Esophagus squamous epithelium (tissue), 5 donors: ENCODE measurements at places on chromosomes 3 and 15.

GRCh38 chr3:114565216-114565615 is 271.4 kb downstream of the TIGIT start:
- no peak for DNase-seq

GRCh38 chr3:36488077-36488789 is 107.9 kb downstream of the STAC start:
- no peak for DNase-seq

GRCh38 chr3:117893001-117893400 is 1141.6 kb downstream of the IGSF11 start:
- no peak for DNase-seq

DNA sequence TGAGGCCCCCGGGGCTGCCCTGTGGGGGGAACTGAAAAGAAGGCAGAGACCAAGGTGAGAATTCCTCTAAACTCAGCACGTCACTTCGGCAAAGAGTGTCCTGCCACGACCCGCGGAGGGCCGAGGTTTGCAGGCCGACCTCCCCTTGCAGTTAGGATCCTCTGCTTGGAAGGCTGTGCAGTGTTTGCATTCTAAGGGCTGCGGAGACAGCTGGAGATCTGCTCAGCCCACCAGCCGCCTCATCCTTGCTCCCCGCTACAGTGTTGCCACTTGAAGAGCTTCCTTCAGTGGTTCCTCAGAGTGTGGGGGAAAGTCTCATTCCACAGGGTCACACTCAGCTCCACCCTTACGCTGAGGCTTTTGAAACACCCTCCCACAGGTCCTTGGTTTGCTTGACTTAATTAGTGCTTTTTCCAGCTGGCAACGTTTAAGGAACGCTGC is 10.8 kb downstream of the SLC51A start:
- no peak for DNase-seq

- DNase-seq = no peak
Measured at GRCh38 chr15:101327147-101327740, 32.2 kb upstream of the SNRPA1 start.

DNA sequence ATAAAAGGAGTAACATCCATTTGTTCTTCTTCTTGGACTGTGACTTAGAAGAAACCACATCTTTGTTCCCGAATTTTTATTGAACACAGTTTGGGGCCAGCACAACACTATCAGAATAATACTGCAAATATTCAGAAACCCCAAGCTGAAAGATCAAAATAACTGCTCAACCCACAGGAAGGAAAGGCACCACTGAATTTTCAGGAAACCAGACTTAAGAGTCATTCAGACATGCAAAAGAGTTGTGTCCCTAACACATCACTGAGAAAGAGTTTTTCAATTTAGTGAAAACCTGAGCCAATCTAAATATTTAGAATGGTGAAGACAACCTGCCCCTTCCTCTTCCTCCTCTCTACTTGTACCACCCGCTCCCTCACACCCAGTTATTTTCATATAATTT is 295.0 kb upstream of the RORA start:
- no peak for DNase-seq

- DNase-seq = no peak
Measured at GRCh38 chr15:90036806-90037510, 35.8 kb downstream of the ZNF710 start.

DNA sequence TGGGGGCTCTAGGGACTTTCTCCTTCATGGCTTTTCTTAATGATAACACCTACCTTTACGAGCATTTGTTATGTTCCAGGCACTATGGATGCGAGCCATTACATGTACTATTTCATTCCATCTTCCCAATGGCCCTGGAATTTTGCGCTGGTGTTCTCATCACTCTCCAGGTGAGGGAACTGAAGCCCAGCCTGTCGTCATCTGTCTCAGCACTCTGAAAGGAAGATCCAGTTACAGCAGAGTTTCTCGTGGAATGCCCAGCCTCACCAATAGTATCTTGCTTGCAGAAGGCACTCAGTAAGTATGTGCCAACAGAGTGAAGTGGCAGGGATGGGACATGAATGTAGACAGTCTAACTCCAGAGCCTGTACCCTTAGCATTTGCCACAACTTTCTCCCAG is 56.8 kb downstream of the NOX5 start:
- no peak for DNase-seq

DNA sequence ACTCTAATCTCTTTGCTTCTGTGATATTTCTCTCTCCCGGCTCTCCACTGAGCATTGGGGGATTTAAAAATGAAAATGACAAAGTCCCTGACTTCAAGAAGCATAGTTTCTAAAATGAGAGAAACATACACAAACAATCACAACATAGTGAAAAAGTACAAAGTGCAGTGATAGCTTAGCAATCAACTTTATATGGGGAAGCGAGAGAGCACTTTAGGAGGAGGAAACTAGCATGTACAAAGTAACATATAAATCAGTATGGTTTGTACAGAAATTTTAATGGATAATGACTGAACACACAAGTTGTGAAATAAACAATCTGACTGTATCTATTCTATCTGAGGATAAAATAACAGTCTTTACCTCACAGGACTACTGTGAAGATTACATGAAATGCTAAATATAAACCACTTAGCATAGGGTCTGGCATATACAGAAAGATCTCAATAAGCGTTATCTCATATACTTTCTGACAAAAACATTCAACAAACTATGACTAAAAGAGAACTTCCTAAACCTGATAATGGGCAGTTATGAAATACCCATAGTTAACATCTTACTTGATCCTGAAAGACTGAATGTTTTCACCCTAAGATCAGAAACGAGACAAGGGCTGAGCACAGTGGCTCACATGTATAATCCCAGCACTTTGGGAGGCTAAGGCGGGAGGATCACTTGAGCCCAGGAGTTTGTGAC is 61.2 kb downstream of the PEAK1 start:
- no peak for DNase-seq

GRCh38 chr3:107739227-107739626 is 216.5 kb downstream of the BBX start:
- no peak for DNase-seq

- no peak for DNase-seq
Measured at GRCh38 chr15:81889485-81889881, 156.3 kb downstream of the MEX3B start.

GRCh38 chr15:55231455-55231854 is 34.7 kb upstream of the RSL24D1 start:
- no peak for DNase-seq

- no peak for DNase-seq
Measured at GRCh38 chr3:19074257-19074900, 73.9 kb upstream of the KCNH8 start.

DNA sequence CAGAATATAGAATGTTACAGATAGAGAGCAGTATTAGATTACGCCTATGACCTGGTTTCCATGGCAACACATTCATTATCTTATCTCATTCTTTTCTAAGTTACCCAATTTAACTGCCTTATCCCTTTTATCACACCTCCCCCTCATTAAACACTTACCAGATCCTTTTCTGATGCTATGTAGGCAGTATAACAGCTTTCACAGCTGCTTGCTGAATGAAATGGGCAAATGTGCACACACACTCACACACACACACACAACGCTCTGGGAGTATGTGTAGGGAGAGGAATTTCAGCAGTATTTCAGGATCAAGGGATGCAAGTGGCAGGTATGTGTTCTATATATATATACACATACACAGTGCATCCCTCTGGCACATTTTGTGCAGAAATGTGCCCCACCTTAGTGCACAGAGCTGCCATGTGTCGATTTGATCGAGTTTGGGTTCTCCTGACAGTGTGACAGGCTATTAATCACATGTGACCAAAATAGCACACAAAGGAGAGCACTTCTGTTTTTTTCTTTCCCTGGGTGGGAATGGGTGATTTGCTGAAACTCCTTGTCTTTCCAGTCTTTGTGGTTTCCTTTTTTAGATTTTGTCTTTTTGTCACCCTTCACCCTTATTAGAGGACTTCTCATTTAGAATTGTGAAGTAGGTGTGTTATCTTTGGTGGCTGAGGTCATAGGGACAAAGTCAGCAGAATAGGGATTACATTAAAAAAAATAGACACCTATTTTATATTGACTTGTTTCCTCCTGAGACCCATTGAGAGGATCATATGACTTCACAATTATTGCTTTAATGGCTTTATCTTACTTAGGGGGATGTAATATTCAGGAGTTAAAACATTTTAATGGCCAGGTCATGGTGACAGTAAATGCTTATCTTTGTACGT is 553.7 kb downstream of the PDCD6IP start:
- no peak for DNase-seq

- no peak for DNase-seq
Measured at GRCh38 chr3:52481819-52482521, 13.2 kb upstream of the STAB1 start.

DNA sequence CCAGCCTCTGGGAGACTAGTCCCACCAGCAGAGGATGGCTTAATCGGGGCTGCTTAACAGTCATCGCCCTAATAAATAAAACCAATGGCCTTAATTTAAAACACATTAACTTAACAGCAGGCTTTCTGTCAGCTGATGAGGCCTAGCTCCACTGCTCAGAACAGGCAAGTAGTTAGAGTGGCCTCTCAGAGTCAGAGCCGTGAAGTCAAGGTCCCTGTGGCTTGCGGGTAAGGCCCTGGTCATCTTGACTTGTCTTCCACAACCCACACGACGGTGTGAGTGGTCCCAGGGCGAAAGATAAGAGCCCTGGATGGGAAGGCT is 11.8 kb downstream of the XXYLT1 start:
- no peak for DNase-seq

- no peak for DNase-seq
Measured at GRCh38 chr3:55826731-55827496, 339.8 kb upstream of the WNT5A start.

GRCh38 chr3:13514639-13515435 is 34.1 kb upstream of the FBLN2 start:
- DNase-seq = no peak
